Peyer's patch (tissue), 4 donors: ENCODE measurements at places on chromosomes 5 and 9. TPM values are rescaled to one million over a fixed set of nuclear protein-coding genes. Genes with fewer than 3 reads are reported as not detected.

GRCh38 chr9:123390337-123391135, 34.5 kb downstream of the CRB2 start:
- DNase-seq: no peak
- no peaks in the 10 kb centered on the region for H3K36me3 ChIP-seq
- H3K27me3 ChIP-seq: no peaks in the 10 kb centered on the region
- H3K27ac ChIP-seq: no peak overlapping the region

DNA sequence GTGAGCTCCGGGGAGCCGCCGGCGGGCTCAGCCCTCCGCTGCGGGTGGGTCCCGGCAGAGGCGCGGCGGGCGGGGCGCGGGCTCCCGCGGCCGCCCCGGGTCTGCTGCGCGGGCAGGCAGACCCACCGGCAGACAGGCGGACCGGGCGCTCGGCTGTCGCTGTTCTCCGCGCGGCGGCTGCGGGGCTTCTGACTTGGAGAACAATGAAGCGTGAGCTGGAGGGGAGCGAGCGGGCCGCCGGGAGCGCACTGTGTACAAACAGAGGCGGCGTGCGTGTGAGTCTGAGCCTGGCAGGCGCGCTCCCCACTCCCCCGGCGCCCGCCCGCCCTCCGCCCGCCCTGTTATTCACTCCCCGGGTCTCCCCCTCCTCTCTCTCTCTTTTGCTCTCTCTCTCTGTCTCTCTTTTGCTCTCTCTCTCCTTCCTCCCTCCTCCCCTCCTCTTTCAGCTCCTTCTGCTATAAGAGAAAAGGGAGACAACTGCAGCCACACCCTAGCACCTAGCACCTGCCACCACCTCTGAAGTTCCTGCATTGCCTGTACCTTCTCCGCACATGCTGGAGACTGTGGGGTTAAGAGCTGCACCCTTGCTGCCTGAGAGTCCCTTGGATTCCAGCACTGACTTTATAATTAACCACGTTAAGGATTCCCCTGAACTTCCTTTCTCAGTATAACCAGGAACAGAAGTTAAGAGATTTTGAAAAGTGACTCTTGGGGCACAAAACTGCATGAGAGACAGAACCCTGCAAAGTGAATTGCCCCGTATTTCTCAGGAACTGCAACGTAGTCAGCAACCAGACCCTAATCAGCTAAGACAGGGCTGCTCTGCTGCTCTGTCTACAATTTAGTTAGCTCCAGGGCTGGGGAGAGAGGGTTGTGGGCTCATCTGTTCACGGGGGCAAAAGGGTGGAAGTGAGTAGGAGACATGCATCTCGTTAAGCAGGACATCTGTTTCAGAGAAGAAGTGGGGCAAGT, at the start of gene EDIL3:
TSS of gene EDIL3 (minus strand) at position 277 of the 972 bp plus-strand sequence. CDS start 506 bp downstream, outside the sequence.
- H3K4me3 ChIP-seq: peak within 1 kb of the TSS; percentile 53
- H3K27ac ChIP-seq: peak within 1 kb of the TSS; percentile 77
- DNase-seq: no peak
- H3K4me1 ChIP-seq: peaks cover 12% of the 10 kb centered on the region
- H3K27me3 ChIP-seq: peaks cover 5% of the 10 kb centered on the region

GRCh38 chr5:178086266-178086665, 27.1 kb upstream of the N4BP3 start:
- H3K27me3 ChIP-seq: no peaks in the 10 kb centered on the region
- no peak for DNase-seq
- no peaks in the 10 kb centered on the region for H3K36me3 ChIP-seq
- no peak overlapping the region for H3K4me3 ChIP-seq
- H3K4me1 ChIP-seq: no peaks in the 10 kb centered on the region

DNA sequence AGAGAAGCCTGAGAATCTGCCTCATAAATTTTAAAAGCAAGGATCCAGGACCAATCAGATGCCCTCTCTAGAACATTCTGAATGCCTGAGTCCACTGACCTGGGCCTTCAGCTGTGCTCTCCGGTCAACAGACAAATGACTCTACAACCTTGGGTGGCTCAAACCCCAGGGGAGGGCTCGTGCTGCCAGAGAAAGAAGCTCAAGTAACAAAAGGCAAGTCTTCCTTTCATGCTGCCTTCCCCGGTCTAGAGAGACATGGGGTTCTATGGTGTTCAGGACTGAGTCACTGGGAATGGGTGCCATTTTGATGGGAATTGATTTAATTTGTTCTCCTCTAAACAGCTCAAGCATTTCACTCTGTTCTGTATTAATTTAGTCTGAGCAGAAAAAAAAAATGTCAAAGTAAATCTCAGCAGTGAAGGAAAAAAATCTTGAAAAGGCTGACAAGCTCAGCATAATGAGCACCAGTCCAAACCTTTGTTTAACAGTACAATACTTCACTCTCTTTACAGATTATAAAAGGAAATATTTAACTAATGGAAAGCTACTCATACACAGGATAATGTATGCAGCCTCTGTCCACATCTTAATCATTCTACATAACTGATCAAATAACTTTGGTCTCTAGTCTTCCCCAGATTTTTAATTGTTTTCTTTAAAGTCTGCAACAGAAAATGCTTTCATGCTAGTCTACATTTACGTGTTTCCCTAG, 191.0 kb downstream of the GLIS3 start:
- H3K4me3 ChIP-seq: no peak overlapping the region
- H3K4me1 ChIP-seq: peaks cover 12% of the 10 kb centered on the region
- H3K36me3 ChIP-seq: no peaks in the 10 kb centered on the region
- DNase-seq: no peak
- peak overlapping the region; percentile 25 for H3K27ac ChIP-seq

GRCh38 chr5:41418220-41419031, 92.0 kb downstream of the PLCXD3 start:
- DNase-seq: no peak
- H3K36me3 ChIP-seq: no peaks in the 10 kb centered on the region
- H3K4me1 ChIP-seq: no peaks in the 10 kb centered on the region
- no peak overlapping the region for H3K27ac ChIP-seq
- H3K4me3 ChIP-seq: no peak overlapping the region
- H3K27me3 ChIP-seq: no peaks in the 10 kb centered on the region

GPR21 gene
- total RNA-seq: 2.5 TPM

RGS7BP gene
- 0.94 TPM for total RNA-seq

ERCC6L2 gene
- 62.4 TPM for total RNA-seq

GRCh38 chr5:56078278-56079156, 83.8 kb upstream of the IL6ST start:
- H3K4me1 ChIP-seq: no peaks in the 10 kb centered on the region
- H3K4me3 ChIP-seq: no peak overlapping the region
- DNase-seq: peak; percentile 54
- no peaks in the 10 kb centered on the region for H3K27me3 ChIP-seq

DNA sequence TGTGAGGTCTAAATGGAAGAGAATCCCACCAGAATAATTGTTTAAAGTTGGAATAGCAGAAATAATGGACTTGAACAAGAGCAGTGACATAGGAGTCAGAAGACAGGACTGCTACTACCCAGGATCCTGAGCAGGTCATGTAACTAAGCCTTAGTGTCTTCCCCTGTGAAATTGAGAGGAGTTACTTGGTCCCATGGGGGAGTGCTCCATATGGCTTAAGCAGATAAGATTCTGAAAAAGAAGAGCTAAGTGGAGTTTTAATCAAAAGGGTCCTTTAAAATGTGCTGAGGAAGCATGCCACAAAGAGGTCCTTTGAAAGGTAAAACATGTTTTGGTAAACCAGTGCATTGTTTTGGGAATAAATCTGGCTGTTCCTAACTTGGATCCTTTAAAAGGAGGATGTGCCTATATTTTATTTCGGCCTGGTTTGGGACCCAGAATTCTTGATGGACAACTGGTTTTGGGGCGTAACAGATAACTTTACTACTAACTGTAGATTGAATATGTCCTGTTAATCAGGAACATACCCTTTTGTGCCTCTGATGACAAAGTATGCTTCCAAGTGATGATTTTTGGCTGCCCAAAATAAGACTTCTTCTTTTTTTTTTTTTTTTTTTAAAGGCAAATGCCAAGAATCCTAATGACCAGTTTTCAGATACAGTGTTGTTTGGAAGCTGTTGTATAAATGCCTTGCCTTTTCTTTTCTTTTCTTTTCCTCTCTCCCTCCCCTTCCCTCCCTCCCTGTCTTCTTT, 5.7 kb downstream of the RCL1 start:
- no peaks in the 10 kb centered on the region for H3K27me3 ChIP-seq
- H3K36me3 ChIP-seq: no peaks in the 10 kb centered on the region
- H3K4me1 ChIP-seq: no peaks in the 10 kb centered on the region
- no peak overlapping the region for H3K4me3 ChIP-seq

IL9 gene
- total RNA-seq: not detected

F2RL2 gene
- total RNA-seq: 3.3 TPM

GRCh38 chr9:93585259-93585658, 8.9 kb downstream of the PHF2 start:
- DNase-seq: peak; percentile 26
- no peak overlapping the region for H3K27ac ChIP-seq
- H3K4me1 ChIP-seq: no peaks in the 10 kb centered on the region
- H3K4me3 ChIP-seq: no peak overlapping the region
- no peaks in the 10 kb centered on the region for H3K36me3 ChIP-seq
- H3K27me3 ChIP-seq: no peaks in the 10 kb centered on the region

- H3K27me3 ChIP-seq: no peaks in the 10 kb centered on the region
- H3K4me1 ChIP-seq: no peaks in the 10 kb centered on the region
Measured at GRCh38 chr9:109141375-109141774, 21.6 kb upstream of the TMEM245 start.

- H3K4me3 ChIP-seq: no peak overlapping the region
- no peak for DNase-seq
- no peaks in the 10 kb centered on the region for H3K36me3 ChIP-seq
- no peak overlapping the region for H3K27ac ChIP-seq
- H3K27me3 ChIP-seq: no peaks in the 10 kb centered on the region
Measured at GRCh38 chr9:108162664-108163063, 673.1 kb upstream of the KLF4 start.

- H3K4me3 ChIP-seq: no peak overlapping the region
- no peak for DNase-seq
- H3K36me3 ChIP-seq: no peaks in the 10 kb centered on the region
- no peak overlapping the region for H3K27ac ChIP-seq
- H3K27me3 ChIP-seq: no peaks in the 10 kb centered on the region
- H3K4me1 ChIP-seq: no peaks in the 10 kb centered on the region
Measured at GRCh38 chr5:43221502-43221901, 29.5 kb downstream of the NIM1K start.

DNA sequence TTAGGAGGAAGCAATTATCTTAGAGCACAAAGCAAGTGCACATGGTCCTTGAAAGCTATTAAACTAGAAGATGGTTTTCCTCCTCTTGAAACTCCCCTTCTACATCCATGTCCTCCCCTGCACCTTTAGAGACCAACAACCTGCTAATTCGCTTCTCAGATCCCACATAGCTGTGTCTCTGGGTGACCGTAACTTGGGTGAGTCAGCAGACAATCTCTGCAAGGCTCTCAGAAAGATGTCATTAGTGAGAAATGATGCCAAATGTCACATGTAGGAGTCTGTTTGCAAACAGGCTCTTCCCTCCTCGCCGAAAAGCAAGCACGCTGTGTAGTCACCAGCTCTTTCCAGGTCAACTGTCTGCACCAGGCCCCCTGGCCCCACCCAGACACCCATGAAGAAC, 291.8 kb downstream of the SLIT3 start:
- no peak overlapping the region for H3K27ac ChIP-seq
- no peaks in the 10 kb centered on the region for H3K27me3 ChIP-seq
- H3K4me1 ChIP-seq: no peaks in the 10 kb centered on the region
- DNase-seq: no peak

SSNA1 gene
- 58.6 TPM for total RNA-seq

DNA sequence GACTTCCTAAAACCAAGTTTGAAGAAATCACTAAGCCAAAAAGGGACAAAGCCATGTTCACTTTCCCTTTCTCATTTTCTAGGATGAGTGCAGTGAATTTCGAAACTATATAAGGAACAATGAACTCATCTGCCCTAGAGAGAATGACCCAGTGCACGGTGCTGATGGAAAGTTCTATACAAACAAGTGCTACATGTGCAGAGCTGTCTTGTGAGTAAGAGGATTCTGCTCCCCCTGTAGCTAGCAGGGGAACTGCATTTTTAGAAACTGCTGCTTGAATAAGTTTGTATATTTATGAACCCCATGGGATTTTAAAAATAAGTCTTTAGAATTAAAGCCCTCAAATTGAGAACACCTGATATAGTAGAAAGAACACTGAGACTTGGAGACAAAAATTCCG, 42.7 kb upstream of the SPINK14 start:
- H3K4me3 ChIP-seq: no peak overlapping the region
- H3K27ac ChIP-seq: no peak overlapping the region
- no peak for DNase-seq
- H3K4me1 ChIP-seq: no peaks in the 10 kb centered on the region
- H3K36me3 ChIP-seq: no peaks in the 10 kb centered on the region
- H3K27me3 ChIP-seq: no peaks in the 10 kb centered on the region

GRCh38 chr9:127159325-127159801, 36.9 kb upstream of the ANGPTL2 start:
- peaks cover 29% of the 10 kb centered on the region for H3K4me1 ChIP-seq
- peak; percentile 82 for DNase-seq
- no peak overlapping the region for H3K4me3 ChIP-seq
- H3K27me3 ChIP-seq: no peaks in the 10 kb centered on the region
- no peaks in the 10 kb centered on the region for H3K36me3 ChIP-seq
- peak overlapping the region; percentile 12 for H3K27ac ChIP-seq

DNA sequence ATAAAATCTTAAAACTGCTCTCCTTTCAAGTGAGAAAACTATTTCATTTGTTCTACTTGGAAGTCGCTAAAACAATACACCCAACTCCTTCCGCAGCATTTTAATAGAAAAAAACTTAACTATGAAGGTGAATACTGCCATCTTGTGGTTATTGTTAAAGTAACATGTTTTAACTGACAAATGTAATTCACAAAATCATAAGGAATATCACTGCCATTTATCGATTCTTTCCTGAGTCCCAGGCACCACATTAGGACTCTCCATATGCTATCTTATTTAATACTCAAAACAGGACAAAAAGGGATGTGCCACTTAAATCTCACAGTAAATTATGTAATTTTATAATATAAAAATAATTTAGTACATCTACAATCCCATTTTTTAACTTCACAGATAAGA, 130.5 kb upstream of the ITGA1 start:
- no peaks in the 10 kb centered on the region for H3K36me3 ChIP-seq
- H3K4me3 ChIP-seq: no peak overlapping the region
- no peak for DNase-seq
- H3K27me3 ChIP-seq: no peaks in the 10 kb centered on the region
- H3K4me1 ChIP-seq: no peaks in the 10 kb centered on the region
